Bronchial epithelial cell (primary cell): ENCODE measurements at places on chromosomes 4 and X. TPM values are rescaled to one million over a fixed set of nuclear protein-coding genes. Genes with fewer than 3 reads are reported as not detected.

DNA sequence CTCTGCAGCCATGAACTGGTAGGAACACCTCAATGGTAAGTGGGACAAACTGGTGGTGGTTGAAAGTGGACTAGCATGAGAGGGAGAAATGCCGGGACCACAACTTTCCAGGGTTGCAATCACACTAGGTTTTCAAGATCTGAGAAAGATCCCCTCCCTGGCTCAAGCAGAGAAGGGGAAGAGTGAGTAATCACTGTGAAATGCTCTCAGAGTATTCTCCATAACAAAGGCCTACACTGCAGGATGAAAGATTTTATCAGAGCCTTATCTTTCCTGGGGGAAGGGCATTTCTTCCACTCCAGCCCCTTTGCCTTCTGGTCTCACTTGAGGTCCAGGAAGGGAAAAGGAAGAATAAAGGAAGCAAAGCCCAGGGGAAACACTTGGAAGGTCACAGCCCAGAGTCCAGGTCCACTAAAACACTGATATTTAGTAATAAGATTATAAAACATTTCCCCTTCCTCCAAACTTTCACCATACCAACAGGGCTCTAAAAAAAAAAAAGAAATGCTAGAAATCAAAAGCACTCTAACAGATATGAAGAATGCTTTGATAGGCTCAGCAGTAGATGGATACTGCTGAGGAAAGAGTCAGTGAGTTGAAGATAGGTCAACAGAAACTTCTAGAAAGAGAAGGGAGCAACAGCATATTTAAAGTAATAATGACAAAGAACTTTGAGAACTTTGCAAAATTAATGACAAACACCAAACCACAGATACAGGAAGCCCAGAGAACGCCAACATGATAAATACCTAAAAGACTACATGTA, 95.9 kb downstream of the WDFY3 start:
- DNase-seq = peak; percentile 52

BLTP1 gene
- total RNA-seq = 46.1 and 54.8 TPM in 2 replicates

DNA sequence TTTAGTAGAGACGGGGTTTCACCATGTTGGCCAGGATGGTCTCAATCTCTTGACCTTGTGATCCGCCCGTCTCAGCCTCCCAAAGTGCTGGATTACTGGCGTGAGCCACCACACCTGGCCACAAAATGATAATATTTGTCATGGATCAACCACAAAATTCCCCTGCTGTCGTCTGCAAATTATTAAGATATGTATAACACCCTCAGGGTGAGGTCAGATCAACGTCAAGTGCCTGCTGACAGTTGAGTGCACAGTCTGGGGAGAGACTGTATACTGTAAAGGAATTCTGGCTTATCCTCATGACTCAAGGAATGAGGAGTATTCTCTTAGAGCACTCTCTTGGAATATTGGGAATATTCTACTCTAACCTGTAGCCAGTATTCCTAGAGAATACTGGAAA, 11.2 kb downstream of the EPGN start:
- peak; percentile 27 for DNase-seq

AGA gene
- 71.3 and 111 TPM in 2 replicates for total RNA-seq

- peak; percentile 94 for DNase-seq
Observed at GRCh38 chrX:118773782-118774181, 46.4 kb downstream of the IL13RA1 start.

DNA sequence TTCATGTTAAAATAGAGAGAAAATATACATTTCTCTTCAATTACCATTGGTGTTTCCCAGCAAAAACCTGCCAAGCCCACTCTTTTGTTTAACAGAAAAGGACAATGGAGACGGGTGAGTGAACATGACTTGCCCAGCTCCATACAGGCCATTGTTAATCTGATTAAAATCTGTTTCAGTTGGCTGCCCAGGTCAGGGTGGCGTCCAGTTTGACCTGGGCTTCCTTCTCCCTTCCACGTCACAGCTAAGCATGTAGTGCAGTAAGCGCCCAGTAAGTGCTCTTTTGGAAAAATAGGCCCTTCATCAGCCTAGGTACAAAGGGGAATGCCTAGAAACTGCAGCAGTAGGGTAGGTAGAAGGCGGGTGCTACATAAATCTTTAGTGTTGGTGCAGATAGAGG, 1.5 kb upstream of the PORCN start:
- no peak for DNase-seq

TNIP3 gene
- not detected in 2 replicates for total RNA-seq

DNA sequence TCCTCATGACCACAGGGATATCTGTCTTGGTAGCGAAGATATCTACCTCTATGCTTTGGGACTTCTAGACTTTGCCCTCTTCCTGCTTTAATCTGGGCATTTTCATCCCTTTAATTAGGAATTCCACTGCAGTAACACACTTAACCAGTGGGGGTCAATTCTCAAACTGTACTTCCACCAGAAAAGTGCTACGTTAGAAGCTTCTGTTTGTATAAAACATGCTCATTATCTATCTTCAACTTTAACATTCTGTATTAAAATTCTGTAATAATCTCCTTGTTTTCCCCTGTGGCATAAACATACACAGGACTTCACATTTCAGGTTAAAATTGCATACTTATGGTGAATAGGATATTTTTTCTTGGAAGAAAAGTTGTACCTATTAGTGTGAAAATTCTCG, 105.6 kb downstream of the AMMECR1 start:
- no peak for DNase-seq

MAGEA8 gene
- total RNA-seq = not detected in 2 replicates

FHDC1 gene
- total RNA-seq = 0.53 and 2.4 TPM in 2 replicates

DNA sequence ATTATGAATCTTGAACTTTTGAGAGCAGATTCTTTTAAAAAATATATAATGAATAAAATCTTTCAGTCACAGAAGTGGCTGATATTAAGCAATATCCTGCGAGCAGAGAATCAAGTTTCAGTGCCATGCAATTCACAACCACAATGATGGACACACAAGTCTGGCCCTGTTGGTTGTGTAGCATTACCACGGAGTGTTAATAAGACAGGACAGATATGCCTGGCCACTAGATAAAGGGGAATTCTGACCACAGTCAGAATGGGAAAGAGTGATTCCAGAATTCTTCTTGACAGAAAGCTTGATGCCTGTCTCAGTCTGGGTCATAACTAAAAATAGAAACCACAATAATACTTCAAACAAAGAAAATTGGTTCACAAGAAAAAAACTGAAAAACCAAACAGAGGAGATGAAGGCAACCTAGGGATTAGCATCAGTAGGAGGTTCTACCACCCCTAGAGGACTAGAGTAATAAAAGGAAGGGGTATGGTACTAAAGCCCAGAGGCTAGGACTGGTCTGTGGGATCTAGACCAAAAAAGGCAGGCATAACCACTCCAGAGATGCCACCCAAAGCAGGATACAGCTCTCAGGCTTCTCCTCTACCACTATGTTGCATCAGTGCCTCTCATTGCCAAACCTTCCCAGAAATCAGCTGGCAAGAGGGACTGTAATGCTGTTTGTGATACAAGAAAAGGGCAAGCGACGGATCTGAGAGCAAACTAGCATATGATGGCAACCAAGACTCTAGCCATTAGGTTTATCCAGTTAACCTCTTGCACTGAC, 59.0 kb downstream of the RNF150 start:
- DNase-seq = no peak

- no peak for DNase-seq
Observed at GRCh38 chr4:39232100-39232499, 49.8 kb downstream of the WDR19 start.
